ENCODE measurements at places on chromosomes 4 and X. TPM values are rescaled to one million over a fixed set of nuclear protein-coding genes. Genes with fewer than 3 reads are reported as not detected.

DNA sequence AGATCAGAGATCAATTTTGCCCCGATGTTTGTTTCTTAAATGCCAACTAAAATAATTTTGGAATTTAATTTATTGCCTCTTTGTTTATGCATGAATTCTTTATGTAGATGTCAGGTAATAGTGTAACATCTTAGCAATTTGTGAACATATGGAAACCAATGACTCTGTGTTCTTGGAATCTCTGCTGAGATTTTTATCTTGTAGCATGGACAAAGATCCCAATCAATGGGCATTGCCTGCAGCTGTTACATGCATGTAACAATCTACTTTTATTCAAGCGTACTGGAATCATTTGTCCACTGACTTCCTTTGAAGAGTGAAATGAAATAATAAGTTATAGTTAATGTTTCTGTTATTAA is 61.6 kb upstream of the ARSJ start:
- DNase-seq: no peak
- no peak overlapping the region for H3K4me3 ChIP-seq
- peaks cover 3% of the 10 kb centered on the region for H3K4me1 ChIP-seq
- no peaks in the 10 kb centered on the region for H3K27me3 ChIP-seq
- no peaks in the 10 kb centered on the region for H3K36me3 ChIP-seq

The EGFL6 gene
- 0.10 TPM for total RNA-seq

DNA sequence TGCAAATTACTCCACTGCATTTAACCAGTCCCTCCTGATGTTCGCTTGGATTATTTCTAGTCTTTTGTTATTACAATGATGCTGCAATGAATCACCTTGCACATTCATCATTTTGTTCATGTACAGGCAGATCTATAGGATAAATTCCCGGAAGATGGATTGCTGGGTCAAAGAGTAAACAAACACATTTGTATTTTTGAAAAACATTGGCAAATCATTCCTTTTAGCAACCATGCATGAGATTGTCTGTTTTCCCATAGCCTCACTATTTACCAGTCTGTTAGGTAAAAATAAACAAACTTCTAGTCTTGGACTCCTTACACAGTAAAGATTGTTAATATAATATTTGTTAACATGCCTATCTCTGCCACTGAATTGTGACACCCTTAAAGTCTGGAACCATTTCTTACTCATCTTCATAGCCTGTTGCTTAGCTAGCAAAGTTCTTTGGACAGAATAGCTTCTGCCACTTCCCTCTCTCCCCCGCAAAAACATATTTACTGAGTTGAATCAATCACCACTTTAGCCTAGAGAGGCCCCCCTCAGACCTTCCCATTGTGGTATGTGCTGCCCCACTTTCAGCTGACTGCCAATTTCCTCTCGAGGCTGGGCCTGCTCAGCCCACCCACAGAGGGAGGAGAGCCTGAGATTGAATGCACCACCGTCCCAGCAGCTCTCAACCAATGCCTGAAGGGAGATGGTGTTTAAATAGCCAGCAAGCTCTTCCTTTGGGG is 108.4 kb upstream of the ATXN3L start:
- no peaks in the 10 kb centered on the region for H3K36me3 ChIP-seq
- no peak for DNase-seq
- no peak overlapping the region for H3K27ac ChIP-seq
- no peaks in the 10 kb centered on the region for H3K4me1 ChIP-seq
- no peak overlapping the region for H3K4me3 ChIP-seq

The CACNA1F gene
- total RNA-seq: 1.0 TPM

DNA sequence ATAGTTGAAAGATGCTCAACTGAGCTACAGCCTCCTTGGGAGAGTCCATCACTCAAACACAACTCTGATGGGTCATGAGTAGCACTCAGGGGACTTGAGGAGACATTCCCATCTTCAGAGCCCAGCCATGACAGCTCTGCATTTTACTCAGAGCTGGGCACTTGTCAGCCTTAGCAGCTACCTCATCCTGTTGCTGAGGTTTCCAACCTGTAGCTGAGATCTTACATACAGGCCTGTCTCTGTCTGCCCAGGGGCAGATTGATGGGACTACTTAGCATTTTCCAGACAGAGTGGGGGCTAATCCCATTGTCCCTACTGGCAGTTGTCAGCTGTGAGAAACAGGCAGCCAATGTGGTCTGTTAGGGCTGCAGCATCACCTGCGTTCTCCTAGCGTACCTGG is 3.5 kb downstream of the FHDC1 start:
- H3K4me1 ChIP-seq: no peaks in the 10 kb centered on the region
- DNase-seq: no peak
- no peaks in the 10 kb centered on the region for H3K36me3 ChIP-seq
- H3K4me3 ChIP-seq: no peak overlapping the region

DNA sequence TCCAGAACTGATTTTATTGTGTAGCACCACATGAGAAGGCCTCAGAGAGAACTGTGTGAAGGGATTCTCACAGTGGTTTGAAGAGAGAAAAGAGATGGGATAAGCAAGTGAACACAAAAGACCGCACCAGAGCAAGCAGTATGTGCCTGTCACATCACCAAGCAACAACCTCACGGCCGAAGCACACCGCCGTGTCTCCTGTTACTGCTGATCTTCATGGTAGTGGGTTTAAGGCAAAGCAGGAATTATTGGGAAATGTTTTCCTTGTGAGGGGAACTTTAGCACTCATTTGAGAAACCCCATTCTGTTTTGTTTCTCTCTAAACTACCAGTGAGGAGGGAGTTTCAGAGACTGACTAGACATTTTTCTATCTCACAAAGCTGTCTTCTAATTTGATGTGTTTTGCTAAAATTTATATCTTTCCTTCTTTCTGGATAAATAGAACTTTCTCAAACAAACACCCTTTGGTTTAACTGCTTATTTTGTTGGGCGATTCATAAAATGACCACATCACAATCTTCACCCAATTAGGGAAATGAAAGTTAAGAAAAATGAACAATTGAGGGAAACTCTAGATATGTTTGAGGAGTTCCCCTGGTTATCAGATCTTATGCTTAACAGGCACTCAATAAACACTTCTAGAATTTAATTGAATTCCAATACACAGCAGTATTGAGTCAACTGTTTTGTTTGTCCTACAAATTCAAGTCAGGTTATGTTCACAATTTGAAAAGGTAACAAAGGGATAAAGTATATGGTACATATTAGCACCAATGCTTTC is 16.5 kb downstream of the SH3KBP1 start:
- no peak overlapping the region for H3K27ac ChIP-seq
- H3K36me3 ChIP-seq: no peaks in the 10 kb centered on the region
- H3K4me1 ChIP-seq: no peaks in the 10 kb centered on the region

DNA sequence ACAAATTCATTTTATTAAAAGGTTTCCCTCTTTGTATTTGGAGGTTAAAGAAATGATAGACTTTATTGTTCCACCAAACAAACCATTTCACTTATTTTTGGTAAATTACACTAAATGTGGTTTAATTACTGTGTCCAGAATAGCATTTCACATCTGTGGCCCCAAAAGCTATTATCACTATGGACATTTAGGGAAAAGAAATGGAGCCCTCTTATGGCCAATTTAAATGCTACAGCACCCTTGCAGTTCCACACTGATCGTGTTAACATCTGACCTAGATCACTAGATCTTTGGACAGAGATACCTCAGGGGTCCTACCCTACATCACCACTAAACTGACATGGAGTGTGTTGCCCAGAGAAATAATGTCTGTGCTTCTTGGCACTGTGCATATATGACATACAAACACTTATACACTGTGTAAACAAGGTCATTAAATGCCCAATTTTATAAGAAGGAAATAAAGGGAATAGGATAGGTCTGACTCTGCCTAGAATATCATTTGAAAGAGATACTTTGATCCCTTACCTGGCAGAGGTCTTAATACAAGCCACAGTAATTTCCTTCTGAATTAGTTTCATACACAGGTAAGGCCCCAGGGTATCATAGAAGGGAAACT is 163.9 kb downstream of the KDR start:
- no peak for DNase-seq
- H3K4me3 ChIP-seq: no peak overlapping the region
- H3K27me3 ChIP-seq: no peaks in the 10 kb centered on the region
- H3K27ac ChIP-seq: no peak overlapping the region
- H3K36me3 ChIP-seq: no peaks in the 10 kb centered on the region

DNA sequence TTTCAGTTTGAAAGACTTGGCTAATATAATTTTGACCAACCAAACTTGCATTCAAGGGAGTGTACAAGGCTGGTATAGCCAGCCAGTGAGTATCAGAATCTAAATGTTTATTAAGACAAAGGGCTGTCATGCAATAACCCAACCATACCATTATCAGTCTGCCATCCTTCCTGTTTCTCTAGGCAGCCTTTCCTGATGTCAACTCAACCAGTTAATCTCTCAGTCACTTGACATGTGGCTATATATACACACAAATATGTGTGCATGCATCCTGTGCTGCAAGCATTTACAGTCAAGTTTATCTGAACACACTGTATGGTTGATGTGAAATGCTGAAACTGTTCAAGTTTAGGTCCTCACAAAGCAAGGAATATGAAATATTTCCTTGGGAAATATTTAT is 17.2 kb downstream of the BTK start:
- no peak overlapping the region for H3K27ac ChIP-seq
- no peaks in the 10 kb centered on the region for H3K4me1 ChIP-seq

- H3K4me3 ChIP-seq: no peak overlapping the region
- DNase-seq: no peak
- no peaks in the 10 kb centered on the region for H3K27me3 ChIP-seq
Observed at GRCh38 chr4:88900432-88900831, 156.6 kb downstream of the FAM13A start.

DNA sequence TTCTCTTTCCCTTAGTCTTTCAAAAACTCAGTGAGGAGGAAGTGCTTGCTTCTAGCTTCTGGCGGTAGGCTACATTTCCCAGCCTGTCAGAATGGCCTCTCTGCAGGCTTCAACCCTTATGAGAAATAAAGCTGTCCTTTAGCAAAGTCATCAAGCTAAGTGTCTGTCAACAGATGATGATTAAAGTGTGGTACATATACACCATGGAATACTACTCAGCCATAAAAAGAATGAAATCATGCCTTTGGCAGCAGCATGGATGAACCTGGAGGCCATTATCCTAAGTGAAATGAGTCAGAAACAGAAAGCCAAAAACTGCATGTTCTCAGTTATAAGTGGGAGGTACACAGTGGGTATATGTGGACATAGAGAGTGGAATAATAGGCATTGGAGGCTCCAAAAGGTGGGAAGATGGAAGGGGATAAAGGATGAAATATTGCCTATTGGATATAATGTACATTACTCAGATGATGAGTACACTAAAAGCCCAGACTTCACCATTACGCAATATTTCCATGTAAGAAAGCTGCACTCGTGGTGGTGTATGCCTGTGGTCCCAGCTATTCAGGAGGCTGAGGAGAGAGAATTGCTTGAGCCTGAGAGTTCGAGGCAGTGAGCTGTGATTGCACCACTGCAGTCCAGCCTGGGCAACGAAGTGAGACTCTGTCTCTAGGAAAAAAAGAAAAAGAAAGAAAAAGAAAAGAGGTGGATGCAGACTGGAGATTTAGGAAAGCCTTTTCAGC is 7.9 kb downstream of the TRIM2 start:
- H3K4me1 ChIP-seq: no peaks in the 10 kb centered on the region
- no peaks in the 10 kb centered on the region for H3K36me3 ChIP-seq
- H3K27me3 ChIP-seq: no peaks in the 10 kb centered on the region
- H3K27ac ChIP-seq: no peak overlapping the region
- no peak overlapping the region for H3K4me3 ChIP-seq

DNA sequence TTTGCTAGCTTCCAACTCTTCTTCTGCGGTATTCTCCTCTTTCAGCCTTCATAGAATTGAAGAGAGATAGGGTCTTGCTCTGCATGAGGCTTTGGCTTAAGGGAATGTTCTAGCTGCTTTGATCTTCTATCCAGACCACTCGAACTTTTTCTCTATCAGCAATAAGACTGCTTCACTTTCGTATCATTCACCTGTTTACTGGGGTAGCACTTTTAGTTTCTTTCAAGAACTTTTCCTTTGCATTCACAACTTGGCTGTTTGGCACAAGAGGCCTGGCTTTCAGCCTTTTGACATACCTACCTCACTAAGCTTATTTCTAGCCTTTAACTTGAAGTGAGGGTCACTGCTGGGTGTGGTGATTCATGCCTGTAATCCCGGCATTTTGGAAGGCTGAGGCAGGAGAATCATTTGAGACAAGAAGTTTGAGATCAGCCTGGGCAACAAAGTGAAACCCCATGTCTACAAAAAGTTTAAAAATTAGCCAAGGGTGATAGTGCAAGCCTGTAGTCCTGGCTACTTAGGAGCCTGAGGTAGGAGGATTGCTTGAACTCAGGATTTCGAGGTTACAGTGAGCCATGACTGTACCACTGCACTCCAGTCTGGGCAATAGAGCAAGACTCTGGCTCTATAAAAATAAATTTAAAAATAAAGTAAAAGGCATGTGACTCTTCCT is 47.1 kb upstream of the HPGDS start:
- H3K27ac ChIP-seq: no peak overlapping the region
- DNase-seq: no peak
- H3K27me3 ChIP-seq: no peaks in the 10 kb centered on the region
- H3K4me1 ChIP-seq: no peaks in the 10 kb centered on the region
- H3K4me3 ChIP-seq: no peak overlapping the region

The GC gene
- 4.1 TPM for total RNA-seq

- DNase-seq: peak; percentile 60
- H3K36me3 ChIP-seq: no peaks in the 10 kb centered on the region
- no peaks in the 10 kb centered on the region for H3K27me3 ChIP-seq
- H3K27ac ChIP-seq: no peak overlapping the region
Observed at GRCh38 chrX:25144043-25144940, 128.5 kb upstream of the ARX start.

DNA sequence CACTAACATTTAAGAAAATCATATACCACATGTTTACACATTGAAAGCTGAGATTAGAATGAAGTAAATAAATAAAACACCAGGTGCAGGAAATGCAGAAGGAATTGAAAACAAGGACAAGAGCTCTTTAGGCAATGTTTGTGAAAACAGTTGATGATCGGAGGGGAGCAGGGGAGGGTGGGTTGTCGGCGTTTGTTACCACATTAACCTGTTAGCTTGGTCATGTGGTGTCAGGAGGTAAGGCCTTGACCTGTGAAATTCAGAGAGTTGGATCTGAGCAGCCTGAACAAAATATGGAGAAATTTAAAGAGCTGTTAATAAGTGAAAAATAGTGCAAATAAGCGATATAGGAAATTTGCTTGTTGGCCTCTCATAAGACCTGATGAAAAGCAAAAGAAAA is 759.9 kb downstream of the PDHA2 start:
- no peak for DNase-seq
- no peaks in the 10 kb centered on the region for H3K36me3 ChIP-seq
- no peak overlapping the region for H3K27ac ChIP-seq
- H3K4me3 ChIP-seq: no peak overlapping the region
- no peaks in the 10 kb centered on the region for H3K27me3 ChIP-seq
- no peaks in the 10 kb centered on the region for H3K4me1 ChIP-seq

The STK32B gene
- 0.64 TPM for total RNA-seq

DNA sequence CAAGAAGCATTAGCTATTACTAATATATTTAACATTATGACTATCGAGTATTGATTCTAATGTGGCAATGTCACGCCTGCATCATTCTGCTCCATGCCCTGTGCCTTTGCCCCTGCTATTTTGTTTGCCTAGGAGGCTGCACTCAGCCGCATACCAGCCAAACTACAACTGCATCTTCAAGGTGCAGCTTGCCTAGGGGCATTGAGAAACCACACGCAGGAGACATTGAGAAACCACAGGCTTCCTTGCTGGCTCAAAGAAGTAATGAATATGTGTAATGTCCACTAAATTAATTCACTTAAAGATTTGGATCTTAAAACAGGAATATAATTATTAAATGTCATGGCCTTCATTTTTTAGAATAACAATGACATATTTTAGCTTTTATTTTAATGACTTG is 683.6 kb upstream of the TENM3 start:
- H3K27ac ChIP-seq: no peak overlapping the region
- no peak overlapping the region for H3K4me3 ChIP-seq
- no peak for DNase-seq
- no peaks in the 10 kb centered on the region for H3K36me3 ChIP-seq
- H3K4me1 ChIP-seq: no peaks in the 10 kb centered on the region

GRCh38 chrX:68938244-68939004 is 109.6 kb downstream of the EFNB1 start:
- no peaks in the 10 kb centered on the region for H3K27me3 ChIP-seq
- no peaks in the 10 kb centered on the region for H3K36me3 ChIP-seq
- H3K27ac ChIP-seq: no peak overlapping the region
